ENCODE measurements at places on chromosomes 5 and 9. TPM values are rescaled to one million over a fixed set of nuclear protein-coding genes. Genes with fewer than 3 reads are reported as not detected.

IL33 gene
- not detected for total RNA-seq

LCN9 gene
- not detected for total RNA-seq

NUTM2F gene
- total RNA-seq: not detected

ANKRD34B gene
- total RNA-seq: not detected

SPATA31E1 gene
- 0.71 TPM for total RNA-seq

TMEFF1 gene
- total RNA-seq: 171 TPM

DNA sequence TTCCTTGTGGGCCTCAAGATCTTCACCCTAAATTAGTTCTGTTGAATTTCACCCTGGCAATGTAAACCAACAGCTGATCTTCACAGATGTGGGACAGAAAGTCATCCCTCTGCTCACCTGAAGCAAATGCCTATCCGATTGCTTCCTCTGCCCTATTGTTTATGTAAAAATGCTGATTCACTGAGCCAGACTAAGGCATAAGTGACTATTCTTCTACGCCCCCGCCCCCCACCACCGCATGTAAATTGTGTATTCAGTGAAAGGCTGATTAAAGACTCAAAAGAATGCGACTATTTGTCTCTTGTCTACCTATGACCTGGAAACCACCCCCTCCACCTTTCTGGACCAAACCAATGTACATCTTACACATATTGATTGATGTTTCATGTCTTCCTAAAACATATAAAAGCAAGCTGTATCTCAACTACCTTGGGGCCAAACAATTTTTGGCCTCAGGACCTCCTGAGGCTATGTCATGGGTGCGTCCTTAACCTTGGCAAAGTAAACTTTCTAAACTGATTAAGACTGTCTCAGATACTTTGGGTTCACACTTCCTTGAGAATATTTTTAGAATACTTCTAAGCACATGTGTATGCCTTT is 129.7 kb upstream of the BOD1 start:
- no peak for DNase-seq

GRCh38 chr9:111375062-111375461 is 45.0 kb upstream of the OR2K2 start:
- no peak for DNase-seq

GRCh38 chr9:110116543-110116885 is 91.4 kb downstream of the C9orf152 start:
- no peak for DNase-seq

GRCh38 chr5:132295505-132296411 is 1.6 kb downstream of the SLC22A4 start:
- no peak for DNase-seq

DNA sequence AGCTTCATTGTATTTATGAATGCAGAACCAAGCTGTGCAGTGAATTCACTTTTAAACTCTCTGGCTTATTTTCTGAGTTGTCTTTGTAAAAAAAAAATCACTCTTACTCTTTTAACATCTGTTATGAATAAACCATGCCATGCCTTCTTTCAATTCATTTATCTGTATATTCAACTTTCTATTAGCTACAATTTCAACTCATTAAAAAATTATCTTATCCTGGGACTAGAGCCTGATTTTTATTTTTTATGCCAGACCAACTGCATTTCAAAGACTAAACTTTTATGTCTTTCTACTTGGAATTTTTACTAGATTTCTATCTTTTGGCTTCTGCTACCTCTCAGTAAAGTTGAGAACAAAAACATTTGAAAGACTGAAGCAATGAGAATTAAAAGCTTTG is 342.7 kb downstream of the DEPDC1B start:
- DNase-seq: no peak

GRCh38 chr5:80246995-80247729 is 8.7 kb downstream of the SERINC5 start:
- DNase-seq: no peak

DNA sequence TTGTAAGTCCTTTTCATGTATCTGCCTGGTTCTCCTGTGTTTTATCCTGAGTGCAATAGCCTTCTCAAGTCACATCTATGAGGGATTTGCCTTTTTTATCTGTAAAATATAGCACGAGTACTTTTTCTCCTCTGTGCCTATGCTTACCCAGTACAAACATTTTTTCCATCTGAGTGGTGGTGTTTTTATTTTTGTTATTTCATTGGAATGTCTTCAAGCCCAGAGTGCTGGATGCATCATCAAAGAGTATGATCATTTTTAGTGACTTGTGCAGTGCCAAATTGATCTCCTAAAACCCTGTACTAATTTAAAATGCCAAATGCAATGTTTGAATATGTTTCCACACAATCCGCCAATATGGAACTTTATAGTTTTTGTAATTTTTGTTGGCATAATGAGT is 86.1 kb downstream of the TLE4 start:
- no peak for DNase-seq

DNA sequence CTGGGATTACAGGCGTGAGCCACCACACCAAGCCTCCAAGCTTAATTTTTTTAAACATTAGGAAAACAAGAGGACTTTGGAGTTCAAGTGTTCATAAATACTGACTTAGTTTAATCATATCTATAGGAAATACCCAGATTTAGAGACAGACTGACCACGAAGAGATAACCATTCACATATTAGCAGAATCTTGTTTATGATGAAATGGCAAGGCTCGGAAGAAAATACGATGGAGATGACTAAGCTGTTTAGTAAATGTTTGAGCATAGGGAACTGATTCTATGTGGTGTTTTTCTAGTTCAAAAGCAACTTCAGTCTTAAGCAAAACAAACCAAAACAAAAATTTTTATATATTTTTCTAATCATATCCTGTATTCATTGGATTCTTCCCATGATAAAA is 13.5 kb upstream of the TUSC1 start:
- no peak for DNase-seq

DNA sequence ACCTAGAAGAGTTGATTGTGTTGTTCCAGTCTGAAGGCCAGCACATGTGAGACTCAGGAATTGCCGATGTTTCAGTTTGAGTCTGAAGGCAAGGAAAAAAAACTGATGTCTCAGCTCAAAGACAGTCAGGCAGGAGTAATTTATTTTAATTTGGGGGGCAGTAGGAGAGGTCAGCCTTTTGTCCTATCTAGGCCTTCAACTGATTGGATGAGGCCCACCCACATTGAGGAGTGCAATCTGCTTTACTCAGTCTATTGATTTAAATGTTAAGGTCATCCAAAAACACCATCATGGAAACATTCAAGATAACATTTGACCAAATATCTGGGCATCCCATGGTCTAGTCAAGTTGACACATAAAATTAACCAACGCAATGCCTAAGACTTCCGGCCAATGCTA is 288.9 kb downstream of the CDK5RAP2 start:
- no peak for DNase-seq

DNA sequence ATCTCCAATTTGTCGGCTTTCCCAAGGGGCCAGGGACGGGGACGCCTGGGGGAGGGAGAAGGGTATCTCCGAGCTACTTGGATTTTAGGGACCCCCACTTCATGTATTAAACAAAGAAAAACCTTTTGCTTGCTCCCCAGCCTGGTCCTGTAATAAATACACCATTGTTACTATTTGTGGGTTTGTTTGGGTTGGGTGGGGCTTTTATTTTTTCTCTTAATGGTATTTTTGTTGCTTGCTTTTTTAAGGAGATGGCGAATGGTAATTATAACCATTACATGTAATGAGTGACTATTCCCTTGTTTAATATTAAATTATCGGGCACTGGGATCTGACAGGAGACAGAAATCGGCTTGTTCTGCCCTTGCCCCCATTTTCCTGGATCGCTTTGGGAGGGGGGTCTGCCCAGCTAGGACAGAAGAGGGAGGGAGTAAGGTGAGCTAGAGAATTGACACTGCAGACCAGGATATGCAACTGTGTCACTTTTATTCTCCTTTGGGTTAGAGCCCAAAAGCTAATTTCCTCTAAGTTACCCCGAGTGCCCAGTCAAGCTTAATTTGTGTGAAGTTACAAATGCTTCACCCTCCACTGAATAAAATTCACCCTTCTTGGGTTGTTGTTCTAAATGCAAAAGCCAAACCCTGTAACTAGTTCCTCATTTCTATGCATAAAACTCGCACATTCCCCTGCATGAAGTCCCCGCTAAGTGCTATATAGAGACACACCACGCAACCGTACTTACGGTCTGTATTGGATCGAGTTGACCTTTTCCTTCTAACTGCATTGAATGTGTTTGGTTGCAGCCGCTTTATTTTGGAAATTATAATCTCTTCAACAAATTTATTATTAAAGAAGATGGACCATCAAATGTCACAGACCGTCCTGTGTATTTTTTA is 1.6 kb upstream of the ZNF608 start:
- DNase-seq: no peak

DNA sequence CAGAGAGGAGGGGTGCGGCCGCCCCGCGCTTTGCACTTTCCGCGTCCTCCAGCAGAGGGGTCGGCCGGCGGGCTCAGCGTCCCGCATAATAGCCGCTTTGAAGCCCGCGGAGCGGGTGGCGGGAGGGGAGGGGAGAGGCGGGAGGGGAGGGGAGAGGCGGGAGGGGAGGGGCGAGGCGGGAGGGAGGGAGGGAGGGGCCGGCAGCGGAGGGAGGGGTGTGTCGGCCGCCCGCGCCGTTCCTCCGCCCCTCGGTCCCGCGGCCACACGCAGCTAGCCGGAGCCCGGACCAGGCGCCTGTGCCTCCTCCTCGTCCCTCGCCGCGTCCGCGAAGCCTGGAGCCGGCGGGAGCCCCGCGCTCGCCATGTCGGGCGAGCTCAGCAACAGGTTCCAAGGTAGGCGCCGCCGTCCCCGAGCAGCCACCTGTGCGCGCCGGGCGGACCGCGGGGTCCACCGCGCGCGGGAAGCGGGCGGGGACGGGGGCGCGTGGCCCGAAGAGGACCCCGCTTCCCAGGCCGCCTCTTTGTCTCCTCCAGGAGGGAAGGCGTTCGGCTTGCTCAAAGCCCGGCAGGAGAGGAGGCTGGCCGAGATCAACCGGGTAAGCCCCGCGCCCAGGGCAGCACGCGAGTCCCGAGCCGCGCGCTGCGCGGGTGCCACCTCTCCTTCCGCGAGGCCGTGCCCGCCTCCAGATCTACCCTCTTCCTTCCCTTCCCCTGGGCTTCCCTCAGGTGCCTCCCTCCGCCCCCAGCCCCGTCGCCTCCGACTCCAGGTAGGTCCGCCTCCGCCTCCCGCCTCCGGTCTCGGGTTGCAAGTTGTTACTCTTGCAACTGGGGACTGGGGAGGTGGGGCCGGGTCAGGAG is at the start of gene AIF1L:
AIF1L (plus strand) TSS at position 263 of the 857 bp plus-strand sequence; CDS start at position 362, 99 bp downstream.
- DNase-seq: peak; percentile 86

DNA sequence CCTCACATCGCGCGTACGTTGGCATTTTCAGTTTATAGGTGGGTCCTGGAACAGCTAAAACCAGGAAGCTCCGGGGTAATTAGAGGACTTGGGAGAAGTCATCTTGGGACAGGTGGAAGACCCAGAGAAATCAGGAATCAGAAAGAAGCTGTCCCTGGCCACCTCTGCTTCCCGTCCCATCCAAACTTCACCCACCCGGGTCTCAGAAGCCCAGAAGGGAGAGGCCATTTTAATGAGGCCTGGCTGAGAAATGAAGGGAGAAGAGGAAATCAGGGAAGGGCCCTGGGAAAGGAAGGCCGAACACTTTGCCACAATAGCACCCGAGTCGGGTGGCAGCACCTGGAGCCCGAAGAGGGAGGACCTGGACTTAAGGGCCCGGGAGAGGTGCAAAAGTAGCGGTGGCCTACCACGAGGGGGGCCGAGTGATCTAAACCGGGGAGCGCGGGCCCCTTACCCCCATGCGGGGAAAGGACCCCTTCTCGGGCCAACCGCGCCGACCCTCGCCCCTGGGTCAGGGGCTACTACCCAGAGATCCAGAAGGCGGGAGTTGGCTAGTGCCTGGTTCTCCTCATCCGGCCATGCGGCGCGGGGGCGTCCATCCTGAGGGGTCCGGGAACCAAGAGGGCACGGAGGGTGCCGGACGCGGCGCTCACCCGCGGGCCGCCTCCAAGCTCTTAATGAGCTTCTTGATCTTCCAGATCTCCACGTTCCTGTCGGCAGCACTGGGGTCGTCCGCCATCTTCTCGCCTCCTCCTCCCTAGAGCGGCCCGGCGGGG is 668 bp downstream of the ETF1 start:
- no peak for DNase-seq

DNA sequence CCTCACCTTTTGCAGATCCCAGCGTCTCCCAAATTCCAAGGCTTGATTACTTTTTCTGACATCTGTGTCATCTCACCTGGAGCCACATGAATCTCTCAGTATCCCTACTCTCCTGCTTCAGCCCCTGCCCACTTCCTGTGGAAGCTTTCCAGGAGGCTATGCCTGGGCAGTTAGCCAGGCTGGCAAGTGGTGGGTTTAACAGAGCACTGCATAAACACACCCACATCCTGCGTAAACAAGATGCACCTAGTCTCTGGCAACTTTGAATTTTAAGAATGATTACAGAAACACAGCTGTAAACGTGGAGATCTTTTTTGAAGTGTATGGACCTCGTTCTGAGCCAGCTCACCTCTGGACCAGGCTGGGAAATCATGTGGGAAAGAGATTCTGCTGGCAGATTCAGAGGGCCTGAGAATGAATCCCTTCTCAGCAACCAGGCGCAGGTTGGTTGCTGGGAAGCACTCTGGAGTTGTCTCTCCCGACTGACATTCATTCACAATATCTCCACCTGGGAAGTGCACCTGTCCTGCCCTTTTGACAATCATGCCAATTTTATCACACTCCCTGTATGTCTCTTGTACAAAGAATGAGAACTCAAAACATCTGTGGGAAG is 55.7 kb upstream of the FANCC start:
- DNase-seq: no peak

- no peak for DNase-seq
These were observed 10.6 kb upstream of the CSNK1A1 start for GRCh38 chr5:149561848-149562247.

DNA sequence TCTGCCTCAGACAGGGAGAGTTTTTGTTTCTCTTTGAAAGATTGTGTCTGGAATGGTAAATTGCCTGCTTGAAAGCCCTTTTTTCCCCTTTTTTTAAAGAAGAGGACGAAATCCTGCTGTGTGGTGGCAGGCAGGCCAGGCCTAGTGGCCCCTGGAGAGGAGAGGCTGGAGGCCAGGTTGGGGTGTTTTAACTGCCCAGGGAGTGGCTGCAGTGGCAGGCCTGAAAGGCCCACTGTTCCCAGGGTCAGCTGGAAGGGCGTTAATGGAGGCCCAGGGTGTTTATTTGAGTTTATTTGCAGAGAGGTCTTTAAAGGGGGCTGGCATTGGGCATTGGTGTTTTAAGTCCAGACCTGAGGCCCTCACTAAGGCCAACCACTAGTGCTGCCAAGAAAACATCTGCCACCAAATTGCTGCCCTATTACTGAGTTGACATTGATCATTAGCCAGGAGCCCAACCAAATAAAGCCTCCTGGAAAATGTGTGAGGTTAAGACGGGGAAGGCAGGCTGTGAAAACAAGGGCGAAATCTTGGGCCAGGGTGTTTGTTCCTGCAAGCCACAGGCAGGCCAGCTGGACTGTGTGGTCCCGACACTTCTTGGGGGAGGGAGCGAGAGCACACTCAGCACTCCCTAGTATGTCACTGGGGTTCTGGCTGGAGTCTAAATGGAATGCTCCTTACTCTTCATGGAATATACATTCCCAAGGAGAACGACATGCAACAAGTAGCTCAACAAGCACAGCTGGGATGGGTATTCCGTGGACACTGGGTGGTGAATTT is 5.0 kb downstream of the JADE2 start:
- DNase-seq: no peak

Data from glutamatergic neuron (in vitro differentiated cells).